ENCODE measurements at places on chromosomes 5 and 9.

DNA sequence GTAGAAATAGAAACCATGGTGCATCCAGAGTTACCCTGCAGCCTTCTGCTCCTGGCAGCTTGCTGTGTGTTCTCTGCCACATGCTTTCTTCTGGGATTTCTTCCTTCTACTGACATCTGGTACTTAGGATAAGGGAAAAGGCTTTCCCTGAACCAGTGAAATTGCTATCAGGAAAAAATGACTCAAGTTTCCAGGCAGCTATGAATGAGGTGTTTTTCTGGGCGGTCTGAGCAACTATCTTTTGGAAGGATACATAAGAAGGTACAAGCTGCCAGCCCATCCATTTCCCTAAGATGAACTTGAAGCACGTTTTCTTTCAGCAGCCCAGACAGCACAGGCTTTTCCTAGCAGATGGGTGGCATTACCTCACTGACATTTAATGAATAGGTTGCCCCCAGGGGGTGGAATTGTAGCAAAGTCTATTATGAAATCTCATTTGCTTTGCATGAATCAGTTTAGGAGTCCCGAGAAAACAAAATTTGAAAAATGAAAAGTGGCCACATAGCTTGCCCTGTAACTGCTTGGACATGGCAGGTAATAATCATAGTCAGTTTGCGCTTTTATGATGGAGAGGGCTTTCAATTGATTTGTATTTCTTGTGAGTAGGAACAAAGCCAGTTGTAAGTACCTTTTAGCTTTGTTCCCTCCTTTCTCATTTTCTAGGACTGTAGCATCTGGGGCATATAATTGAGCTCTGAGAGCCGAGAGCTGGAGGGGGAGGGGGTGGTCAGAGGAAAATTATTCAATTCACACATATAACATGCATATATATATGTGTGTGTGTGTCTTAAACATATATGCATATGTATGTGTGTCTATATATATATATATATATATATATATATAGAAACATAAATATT is 108.5 kb downstream of the C9orf152 start:
- DNase-seq: no peak

DNA sequence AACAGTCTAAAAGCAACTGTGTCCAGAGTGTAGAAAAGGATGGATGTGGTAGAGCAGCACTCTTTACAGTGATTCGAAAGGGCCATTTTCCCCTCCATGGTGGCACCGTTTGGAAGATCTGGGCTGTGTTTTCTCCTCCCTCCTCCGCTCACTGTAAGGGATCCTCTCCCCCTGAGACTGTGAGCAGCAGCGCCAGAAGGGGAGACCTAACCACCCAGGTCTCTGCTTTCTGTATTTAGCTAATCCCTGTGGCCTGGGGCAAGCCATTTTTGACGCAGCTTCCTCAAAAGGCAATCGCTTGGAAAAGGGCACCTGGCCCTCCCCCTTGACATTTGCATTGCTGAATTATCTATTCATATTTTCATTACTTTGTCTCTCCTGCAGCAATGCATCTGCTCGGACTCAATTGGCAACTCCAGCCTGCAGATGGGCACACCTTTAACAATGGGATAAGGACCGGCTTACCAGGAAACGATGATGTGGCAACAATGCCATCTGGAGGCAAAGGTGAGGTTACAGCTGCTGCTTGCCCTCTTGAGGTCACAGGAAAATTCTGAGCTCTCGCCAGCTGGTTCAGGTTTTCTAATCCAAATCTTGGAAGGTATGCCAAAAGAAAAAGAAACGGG is 244.3 kb upstream of the WWC1 start:
- DNase-seq: no peak

DNA sequence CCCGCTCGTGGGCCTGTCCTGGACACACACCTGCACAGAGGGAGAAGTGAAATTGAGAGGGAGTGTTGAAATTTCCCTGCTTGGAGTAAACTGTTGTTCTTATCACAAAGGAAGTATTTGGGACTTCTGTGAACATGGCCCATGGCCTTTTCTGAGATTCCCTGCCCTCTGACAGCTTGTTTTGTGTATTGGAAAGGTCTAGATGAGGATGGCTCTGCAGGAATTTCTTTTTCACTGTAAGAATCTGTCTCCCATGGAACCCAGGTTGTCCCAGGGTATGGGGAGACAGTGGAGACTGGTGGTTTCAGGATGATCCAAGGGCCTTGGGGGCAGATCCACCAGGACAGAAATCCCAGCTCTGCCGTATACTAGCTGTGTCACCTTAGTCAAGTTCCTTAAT is 121.8 kb downstream of the ARHGAP26 start:
- DNase-seq: no peak

DNA sequence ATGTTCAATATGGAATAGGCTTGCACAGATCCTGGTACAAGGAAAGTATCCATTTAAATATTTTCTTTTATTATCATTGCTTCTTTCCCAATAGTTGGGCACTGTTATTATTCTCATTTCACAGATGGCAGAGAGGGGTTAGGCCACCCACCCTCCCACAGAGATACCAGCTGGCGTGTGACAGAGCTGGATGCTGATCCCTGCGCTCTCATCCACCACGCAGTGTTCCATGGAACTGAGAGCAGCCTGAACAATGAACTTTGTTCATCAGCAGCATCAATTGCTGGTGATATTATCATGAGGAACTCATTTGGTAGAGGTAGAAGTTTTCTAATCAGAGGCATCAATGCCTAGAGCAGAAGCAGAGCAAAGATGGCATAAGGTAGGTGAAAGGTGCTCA is 227.9 kb downstream of the ESM1 start:
- DNase-seq: no peak

DNA sequence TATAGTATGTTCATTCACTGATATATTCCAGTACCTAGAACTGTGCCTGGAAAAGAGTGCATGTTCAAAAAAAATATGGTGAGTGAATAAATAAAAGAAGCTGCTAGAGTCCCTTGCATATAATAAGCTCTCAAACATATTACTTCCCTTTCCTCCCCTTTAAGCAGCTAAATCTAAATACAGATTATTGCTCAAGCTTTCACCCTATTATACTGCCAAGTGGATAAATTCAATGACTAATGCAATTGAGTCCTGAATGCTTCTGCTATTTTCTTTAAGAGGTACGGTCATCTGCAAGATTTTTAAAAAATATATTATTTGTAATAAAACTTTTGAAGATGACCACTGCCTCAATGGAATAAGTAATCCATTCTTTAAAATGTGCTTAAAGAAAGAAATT is 248.4 kb downstream of the PLK2 start:
- DNase-seq: no peak

- no peak for DNase-seq
These were observed 8.5 kb upstream of the GLT6D1 start for GRCh38 chr9:135647884-135648283.

DNA sequence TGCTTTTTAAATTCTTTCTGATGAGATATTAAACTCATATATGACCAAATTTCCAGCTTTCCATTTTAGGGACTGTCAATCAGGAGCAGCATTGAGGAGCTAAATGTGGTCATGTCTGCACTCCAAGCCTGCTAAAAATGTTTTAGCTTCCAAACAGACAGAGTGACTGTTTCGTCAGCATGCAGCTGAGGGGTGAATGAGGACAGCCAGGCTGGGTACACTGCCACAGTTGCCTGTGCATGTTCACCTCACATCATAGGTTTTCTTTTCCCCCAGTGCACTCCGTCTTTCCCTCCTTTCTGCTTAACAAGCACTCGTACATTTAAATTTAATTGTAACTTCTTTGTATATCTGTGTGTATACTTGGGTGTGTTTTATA is 138.1 kb downstream of the ARRDC3 start:
- DNase-seq: no peak

DNA sequence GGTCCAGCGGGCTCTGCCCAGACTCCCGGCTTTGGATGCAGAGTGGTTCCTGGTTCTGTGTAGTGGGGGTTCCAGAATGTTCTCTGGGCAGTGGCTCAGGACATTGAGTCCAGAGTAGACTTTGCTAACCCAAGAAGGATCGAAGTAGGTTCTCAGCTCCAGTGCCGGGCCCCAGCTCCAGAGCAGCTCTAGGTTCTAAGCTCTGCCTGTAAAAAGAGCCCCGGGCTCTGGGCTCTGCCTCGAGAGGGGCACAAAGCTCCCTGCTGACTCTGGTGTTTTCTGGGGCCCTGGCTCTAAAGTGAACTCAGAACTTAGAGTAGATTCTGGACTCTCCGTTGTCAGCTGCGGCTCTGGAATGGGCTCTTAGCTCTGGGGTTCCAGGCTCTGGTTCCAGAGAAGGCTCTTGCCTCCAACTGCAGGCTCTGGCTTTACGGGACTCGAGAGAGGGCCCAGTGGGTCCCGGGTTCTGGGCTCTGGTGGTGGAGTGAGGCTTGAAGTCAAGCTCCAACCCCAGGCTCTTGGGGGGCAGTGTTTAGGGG is 414 bp downstream of the WDR38 start:
- DNase-seq: no peak

DNA sequence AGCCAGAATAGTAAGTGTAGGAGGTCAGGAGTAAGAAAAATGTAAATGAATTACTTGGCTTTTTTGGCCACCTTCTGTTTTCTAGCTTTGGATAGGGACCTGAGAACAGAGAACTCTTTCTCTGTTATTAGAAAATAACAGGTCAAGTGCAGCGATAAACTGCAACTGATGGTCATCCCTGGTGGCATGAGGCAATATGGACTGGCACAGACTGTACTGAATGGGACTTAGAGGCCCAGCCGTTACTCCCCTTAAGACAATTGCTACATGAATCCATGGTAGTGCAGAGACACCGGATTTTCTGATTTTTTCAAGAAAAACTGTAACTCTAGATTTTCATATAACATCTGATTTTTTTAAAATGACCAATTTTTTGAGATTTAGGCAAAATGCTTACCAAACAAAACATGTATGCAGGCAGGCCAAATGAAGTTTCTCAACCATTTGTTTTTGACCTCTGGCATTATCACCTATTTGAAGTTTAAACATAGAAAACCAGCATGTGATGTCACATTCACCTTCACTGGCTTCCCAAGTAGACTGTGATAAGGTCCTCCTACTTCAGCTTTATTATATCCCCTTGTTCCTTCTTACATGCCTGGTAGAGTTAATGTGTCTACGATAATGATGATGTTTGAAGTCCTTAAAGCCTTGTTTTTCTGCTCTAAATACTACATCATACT is 262.6 kb downstream of the KCTD16 start:
- no peak for DNase-seq
